ENCODE measurements at places on chromosomes 2 and 18.
A peak's percentile ranks its signal among the peaks of the same experiment; 100 is the strongest.

GRCh38 chr2:120455390-120455789, 109.5 kb downstream of the INHBB start:
- DNase-seq = no peak

DNA sequence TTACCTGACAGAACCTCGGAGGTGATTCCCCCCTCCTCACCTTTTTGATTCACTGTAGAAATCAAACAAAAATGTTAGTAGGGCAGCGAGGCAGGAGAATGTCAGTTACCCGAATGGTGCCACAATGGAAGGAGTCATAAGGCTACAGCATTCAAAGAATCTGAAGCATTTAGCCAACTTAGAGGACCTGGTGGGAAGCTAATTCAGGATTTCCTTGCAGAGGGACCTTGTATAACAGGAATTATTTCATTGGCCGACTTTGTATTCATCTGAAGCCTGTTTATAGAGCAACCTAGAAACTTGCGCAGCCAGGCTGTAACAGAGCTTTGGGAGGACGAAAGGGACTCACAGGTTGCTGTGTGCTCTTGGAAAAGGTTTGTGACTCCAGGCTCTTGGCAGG, 129.1 kb upstream of the MMADHC start:
- no peak for DNase-seq

- no peak for DNase-seq
Measured at GRCh38 chr2:212732860-212733259, 194.3 kb upstream of the ERBB4 start.

DNA sequence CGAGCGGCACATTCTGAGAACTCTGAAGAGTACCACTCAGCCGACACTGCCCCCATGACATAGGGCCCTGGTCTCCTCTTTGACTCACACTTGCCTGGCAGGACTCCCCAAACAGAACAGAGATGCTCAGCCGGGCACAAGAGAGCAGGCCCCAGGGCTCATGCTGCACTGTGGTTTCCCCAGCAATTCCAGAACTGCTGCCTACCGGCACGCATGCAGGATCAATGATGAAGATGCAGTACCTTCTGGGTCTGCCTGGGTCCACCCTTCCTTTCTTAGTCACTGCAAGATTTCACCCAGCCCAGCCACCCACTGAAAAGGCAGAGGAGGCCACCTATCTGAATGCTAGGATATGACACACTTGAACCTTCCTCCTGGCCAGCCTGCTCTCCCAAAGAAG, 49.4 kb downstream of the BCL11A start:
- DNase-seq = peak; percentile 36

DNA sequence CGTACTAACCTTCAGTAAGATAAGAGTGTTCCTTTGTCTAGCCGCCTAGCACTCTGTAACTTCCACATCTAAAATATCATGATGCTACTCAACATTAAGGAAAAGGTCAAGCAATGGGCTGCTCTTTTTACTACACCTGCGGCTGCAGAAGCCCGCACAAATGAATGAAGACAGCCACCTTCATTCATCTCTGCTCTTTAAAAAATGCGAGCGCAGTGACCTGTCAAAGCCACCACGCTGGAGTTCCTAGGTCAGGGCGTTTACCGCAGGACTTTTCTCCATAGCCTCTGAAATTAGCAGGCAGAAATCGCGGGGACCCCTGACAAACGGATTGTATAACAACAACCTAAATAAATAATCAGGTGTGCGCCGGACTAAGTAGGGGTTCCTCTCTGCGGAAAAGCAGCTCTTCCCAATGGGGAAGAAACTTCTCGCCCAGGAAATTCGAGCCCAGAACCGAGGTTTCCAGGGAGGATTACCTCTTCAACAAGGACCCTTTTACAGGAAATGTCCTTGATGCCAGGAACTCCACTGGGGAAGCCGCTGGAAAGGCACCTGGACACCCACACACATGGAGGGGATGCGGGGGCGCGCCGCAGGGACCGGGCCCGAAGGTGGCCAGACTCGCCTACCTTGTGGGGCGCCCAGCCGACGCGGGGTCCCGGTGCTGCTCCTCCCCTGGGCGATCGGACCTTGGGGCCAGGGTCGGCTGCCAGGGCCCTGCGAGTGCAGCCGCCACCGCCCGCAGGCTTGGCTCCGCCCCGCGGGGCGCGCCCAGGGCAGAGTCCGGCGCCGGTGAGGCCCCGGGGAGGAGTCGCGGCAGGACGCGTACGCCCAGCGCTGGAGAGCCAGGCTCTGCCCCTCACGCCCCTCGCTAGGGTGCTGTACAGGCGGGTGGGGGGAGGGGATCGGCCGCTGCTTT, at the start of gene CCDC68:
Gene CCDC68 (minus strand): TSS at position 758 of the 922 bp plus-strand sequence. CDS start 16,670 bp downstream, outside the sequence.
- DNase-seq = peak; percentile 74

GRCh38 chr18:31516437-31516836, 18.5 kb downstream of the DSG2 start:
- no peak for DNase-seq

- DNase-seq = no peak
Measured at GRCh38 chr2:85319796-85320195, 8.0 kb downstream of the TGOLN2 start.

GRCh38 chr2:437756-438393, 150.0 kb upstream of the ALKAL2 start:
- no peak for DNase-seq

GRCh38 chr2:8858264-8858663, 20.9 kb upstream of the KIDINS220 start:
- no peak for DNase-seq

GRCh38 chr2:149885468-149885867, 297.9 kb upstream of the MMADHC start:
- no peak for DNase-seq

DNA sequence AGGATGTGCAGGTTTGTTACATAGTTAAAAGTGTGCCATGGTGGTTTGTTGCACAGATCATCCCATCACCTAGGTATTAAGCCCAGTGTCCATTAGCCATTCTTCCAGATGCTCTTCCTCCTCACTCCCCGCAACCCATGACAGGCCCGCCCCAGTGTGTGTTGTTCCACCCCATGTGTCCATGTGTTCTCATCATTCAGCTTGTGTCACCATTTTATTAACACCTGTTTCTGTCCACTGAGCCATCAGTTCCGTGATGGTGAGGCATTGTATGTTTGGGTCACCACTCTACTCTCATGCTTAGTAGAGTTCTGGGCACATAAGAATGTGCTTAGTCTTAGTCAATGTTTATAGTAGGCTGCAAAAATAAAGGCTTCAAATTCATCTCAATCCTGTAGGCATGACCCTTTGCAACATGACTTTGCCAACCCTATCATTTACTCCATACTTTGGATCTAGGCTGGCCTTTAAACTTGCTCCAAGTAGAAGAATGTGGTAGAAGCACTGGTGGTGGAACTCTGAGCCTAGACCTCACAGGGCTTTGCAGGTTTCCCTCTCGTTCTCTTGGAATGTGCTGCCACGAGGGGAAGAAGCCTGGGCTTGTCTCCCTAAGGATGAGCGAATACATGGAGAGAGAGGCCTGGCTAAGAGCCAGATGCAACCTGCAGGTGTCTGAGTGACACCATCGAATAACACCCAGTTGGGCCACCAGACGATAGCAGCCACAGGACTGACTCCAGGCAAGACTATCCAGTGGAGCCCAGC, 161.5 kb downstream of the NAPG start:
- DNase-seq = no peak

DNA sequence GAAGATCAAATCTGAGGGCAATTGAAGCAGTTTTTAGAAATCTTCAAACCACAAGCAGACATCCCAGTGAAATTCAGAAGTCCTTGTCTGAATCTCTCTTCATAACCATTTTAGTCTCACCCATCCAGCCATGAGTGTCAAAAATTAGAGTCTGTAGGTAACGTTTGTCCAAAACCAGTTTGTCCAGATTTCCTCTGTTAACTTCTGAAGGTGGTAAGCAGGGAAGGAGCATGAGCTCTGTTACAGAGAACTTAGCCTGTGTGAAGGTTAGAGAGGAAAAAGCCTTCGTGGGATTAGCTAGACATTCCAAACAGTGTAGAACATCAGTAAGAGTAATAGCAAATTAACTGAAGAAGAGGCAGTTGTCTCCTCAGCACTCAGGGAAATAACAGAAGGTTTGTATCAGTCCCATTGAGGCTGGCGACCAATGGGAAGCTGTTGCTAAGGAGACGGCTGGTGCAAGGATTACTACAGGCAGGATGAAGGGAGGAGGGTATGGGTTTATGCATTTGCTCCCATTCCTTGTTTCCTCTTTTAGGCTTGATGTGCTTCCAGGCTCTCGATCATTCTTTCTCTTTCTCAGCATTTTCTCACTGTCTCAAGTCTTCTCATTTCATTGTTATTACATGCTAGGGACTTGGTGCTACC, 8.7 kb upstream of the GPR155 start:
- DNase-seq = no peak

- no peak for DNase-seq
Measured at GRCh38 chr2:7860693-7861092, 821.2 kb upstream of the ID2 start.

GRCh38 chr18:5596585-5596984, 52.8 kb upstream of the EPB41L3 start:
- no peak for DNase-seq

GRCh38 chr2:135586148-135586547, 54.9 kb downstream of the R3HDM1 start:
- no peak for DNase-seq

DNA sequence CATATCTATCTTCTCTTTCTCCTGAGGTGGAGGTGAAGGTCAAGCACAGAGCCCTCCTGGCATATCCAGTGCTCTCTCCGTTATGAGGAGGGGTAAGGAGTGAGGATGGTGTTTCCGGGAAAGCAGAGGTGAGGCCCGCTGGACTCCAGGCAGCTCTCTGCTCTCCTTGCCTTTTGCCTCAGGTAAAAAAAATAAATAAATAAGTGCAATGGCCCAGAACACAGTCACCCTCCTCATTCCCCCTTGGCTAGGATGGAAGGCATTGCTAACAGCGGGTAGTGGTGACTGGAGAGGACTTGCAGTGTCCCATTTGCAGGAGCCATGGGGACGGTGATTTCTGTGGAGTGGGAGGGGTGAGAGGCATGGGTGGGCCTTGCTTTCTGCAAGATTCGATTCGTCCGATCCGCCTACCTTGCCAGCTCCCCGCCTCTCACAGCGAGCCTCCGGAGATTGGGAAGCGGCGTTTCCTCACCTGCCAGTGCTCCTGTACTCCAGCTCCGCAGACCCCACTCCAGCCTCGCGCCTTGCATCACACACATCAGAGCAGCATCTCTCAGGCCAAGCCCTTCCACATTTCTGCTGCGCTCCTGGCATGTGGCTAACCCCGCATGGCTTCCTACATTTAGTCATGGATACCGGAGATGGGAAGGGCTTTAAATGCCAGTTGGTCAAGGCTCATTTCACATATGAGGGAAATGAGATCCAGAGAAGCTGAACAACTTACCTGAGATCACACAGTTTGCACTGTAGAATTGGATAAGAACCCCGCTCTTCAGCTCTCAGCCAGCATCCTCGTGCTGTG, 155.2 kb downstream of the VAPA start:
- DNase-seq = no peak

DNA sequence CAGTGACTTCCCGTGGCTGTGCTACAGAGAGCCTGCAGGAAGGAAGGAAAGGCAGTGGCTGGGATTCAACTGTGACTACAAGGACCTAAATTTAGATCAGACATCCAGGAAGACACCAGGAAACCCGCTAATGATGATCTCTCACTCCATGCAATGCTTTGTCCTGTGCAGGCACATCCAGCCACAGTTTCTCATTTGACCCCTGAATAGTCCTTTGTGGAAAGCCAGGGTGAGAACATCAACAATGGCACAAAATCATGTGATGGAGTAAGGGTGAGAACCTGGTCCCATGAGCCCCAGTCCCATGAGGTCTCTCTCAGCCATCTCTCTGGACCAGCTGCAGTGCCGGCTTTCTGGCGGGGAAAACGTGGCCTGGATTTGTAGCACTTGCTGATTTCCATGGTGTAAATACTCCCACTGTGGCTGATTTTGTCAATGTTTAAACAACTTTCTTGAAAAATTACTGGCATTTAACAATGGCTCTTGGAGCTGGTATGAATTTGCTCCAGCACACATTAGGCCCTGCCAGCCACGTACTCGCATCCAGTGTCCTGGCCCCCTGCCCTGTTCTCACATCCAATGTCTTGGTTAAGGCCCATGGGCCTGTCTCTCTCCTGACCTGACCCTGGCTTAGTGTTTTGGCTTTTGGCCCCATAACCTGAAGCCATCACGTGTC, 159.0 kb upstream of the HAAO start:
- peak; percentile 59 for DNase-seq

- no peak for DNase-seq
Measured at GRCh38 chr18:72181241-72181764, 362.8 kb downstream of the CBLN2 start.

- DNase-seq = no peak
Measured at GRCh38 chr2:60529785-60530627, 23.4 kb downstream of the BCL11A start.

- DNase-seq = no peak
Measured at GRCh38 chr2:185567940-185568339, 170.7 kb upstream of the FSIP2 start.

DNA sequence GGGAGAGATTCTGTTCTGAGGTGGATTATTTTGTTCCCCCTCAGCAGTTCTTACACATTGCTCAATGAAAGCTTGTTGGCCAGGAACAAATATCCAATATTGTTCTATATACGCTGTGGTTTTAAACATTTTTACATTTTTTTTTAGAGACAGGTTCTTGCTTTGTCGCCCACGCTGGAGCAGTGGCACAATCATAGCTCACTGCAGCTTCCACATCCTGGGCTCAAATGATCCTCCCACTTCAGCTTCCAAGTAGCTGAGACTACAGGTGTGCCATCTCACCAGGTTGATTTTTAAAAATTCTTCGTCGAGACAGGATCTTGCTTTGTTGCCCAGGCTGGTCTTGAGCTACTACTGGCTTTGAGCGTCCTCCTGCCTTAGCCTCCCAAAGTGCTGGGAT, 58.9 kb upstream of the KIF5C start:
- DNase-seq = no peak

- DNase-seq = no peak
Measured at GRCh38 chr2:190999949-191000665, 13.9 kb downstream of the STAT1 start.

DNA sequence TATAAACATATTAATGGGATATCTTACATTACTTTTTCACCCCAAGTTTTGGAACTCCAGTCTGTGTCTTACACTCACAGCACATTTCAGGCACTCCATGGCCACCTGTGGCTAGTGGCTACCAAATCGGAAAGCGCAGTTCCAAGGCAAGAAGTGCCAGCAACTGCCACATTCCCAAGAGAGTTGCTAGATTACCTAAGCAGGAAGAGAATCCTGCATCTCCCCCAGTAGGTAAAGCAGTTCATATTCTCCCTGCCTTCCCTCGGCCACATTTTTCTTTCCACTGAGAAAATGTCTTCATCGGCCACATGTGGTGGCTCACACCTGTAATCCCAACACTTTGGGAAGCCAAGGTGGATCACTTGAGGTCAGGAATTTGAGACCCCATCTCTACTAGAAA, 62.8 kb downstream of the MEX3C start:
- no peak for DNase-seq

DNA sequence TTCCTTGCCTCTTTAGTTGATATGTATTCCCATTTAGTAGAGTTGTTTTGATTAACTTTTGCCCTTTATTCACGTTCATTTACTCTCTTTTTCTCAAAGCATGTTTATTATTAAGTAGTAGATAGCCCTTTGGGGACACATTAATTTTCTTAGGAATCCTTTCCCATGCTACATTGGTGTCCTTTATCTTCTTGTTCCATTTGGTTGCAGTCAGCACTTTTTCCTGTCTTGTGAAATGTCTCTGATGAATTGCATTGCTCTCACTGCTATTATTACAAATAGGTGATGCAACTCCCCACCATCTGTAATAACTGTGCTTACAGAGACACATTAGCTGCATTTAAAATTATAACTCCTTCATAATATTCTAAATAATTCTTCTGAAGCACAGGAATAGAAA, 428.5 kb upstream of the CNTNAP5 start:
- no peak for DNase-seq
